OCI-M1 (cell line): ENCODE measurements at places on chromosomes 5 and 9.
A peak's percentile ranks its signal among the peaks of the same experiment; 100 is the strongest.

DNA sequence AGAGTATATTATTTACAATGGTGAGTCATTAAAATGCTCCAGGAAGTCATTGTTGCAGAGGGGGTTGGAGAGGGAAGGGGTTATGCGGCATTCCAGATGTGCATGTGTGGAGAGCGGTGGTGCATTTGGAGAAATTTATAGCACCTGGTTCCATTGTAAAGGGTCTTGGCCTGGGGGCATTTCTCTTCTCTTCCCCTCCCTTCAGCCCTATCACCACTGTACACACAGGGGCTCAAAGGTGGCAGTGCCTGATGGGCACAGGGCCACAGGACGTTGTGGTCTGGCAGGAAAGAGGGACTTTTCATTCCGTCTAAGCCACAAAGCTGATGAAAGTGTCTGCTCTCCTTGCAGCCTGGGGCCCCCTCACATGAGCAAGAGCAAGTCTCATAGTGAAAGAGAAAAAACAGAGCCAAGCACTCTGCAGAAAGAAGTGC is 442.4 kb upstream of the ZNF462 start:
- peak; percentile 41 for DNase-seq

- no peak for DNase-seq
Observed at GRCh38 chr5:96391921-96392320, 41.1 kb downstream of the PCSK1 start.

DNA sequence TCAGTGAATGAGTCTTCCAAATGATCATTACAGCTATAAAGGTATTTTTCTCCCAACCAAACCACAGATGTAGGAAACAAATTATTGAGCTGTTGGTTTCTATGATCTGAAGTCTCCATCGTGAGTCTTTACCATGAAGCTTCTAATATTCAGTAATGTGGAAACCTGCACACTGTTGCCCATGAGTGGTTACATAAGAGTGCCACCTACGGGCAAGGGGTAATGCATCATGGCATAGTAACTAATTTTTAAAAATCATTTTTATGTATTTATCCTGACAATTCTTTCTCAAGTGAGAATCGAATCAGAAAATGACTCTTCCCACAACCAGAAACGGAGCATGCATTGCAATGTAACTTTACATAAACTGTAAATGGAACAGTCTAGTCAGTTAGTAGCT is 282.5 kb upstream of the SMARCA2 start:
- no peak for DNase-seq

DNA sequence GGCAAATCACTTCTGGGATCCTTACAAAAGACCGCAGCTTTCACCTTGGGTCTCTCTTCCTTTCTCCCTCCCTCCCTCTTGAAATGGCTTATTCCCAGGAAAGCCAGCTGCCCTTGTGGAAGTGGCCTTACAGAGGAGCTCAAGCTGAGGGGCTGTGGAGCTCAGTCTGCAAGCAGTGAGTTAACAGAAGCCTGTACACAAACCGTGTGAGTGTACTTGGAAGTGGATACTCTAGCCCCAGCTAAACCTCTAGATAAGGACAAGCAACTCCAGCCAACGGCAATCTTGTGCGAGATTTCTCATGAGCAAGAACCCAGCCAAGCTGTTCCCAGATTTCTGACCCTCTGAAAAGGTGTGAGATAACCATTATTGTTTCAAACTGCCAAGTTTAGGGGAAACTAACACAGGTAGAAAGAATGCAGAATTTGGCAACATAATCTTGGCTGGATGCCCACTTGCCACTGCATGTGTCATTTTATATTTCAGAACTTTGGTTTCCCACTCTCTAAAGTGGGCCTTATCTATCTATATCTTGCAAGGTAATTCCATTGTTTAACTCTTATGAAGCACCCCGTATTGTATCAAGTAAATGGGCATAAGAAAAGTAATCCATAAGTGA is 85.6 kb downstream of the CDH18 start:
- DNase-seq, result peak; percentile 17

DNA sequence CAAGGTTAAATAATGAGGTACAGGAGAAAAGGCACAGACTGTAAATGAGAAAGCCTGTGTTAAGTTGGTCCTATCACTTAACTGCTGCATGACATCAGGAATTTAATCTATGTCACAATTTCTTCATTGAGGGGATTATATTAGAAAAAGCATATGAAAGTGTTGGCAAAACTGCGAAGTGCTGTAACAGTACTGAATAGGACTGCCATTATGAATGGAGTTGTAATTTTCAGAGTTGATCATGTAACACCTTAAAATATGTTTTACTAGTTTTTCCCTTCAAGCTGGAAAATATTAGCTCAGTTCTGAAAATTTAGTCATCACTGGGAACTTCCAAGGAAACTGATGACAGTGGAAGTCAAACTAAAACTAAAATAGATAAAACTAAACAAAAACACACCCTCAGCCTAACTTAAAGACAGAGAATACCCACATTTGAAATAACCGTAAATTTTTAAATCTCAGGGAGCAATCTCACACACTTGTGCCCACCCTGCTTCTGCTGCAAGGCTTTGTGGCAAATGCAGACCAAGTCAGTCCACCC is 45.1 kb downstream of the ERMP1 start:
- DNase-seq, result no peak

GRCh38 chr5:5332287-5332686 is 90.2 kb upstream of the ICE1 start:
- DNase-seq, result no peak

- DNase-seq, result no peak
Observed at GRCh38 chr9:72371151-72371550, 6.1 kb upstream of the ZFAND5 start.

DNA sequence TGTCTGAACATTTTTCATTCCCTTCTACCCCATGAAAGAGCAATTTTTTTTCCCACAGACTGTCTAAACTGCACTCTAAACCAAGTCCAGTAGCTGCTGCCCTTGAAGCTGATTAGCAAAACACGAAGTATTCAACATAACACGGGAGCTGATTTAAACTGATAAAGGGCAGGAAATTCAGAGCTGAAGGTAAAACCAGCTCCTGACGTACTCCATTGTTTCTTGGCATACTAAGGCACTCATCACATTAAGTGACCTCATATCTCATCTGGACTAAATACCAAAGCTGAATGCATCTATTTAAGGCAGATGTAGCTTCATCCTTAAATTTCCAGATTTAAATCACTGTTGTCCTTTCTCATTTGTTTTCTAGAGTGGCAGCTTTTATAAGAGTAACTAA is 12.0 kb downstream of the GDF9 start:
- no peak for DNase-seq

DNA sequence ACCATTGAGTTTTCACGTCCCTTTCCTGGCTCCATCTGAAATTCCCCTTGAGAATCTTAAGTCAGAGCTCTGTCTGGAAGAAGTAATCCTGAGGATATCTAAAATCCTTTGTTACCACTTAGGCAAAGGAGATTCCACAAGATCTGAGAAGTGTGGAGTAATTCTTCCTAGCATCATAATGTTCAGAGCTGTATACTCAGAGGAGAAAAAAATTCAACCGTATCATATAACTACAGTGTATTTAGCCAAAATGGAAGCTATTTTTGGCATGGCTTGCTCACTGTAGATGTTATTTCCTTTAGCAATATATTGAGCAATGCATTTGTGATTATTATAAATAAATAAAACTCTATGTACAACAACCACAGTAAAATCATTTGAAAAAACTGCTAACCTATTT is 1858.4 kb downstream of the EFNA5 start:
- DNase-seq, result no peak

DNA sequence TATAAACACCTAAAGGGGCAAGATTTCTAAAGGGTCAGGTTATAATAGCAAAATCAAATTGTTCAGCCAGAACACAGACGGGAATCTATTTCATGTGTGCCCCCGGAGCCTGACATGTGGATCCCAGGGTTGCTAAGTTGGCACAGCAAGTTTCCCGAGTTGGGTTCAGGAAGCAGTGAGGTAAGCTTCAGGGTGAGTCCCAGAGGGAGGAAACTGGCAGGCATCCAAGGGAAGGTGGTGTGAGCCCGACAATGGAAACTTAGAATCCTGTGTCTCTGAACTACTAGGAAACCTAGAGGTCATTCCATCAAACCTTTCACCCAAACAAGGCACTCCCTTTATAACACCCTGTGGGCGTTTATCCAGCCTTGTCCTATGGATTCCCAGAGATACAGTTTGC is 98.4 kb downstream of the ADRB2 start:
- no peak for DNase-seq

GRCh38 chr9:115262952-115263351 is 145.0 kb upstream of the TNC start:
- DNase-seq, result no peak

GRCh38 chr9:134283111-134283515 is 43.1 kb upstream of the RXRA start:
- DNase-seq, result no peak

DNA sequence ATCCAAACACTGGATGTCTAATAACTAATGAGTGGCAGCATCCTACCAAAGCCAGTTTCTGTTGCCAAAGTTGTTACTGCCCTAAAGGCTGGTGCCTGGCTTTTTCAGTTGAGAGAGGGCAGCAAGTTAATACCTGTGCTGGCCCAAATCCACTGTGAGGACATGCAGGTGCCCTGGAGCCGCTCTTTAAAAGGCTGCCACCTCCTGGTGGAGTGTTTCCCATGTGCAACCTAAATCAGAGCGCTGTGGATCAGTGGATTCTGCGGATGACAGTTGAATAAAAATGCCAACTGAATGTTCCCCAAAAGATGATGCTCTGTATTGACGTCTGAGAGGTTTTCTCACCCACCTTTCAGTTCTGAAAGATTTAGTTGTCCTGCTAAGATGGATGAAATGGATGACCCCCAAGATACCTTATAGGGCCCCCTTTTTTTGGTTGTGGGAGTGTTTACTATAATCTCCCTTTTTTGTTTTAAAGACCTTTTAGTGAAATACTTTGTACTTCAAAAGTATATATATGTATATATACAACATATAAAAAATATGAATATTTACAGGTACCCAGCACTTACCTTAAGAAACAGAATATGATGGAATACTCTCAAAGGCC is 146.4 kb downstream of the EGFLAM start:
- DNase-seq, result no peak

DNA sequence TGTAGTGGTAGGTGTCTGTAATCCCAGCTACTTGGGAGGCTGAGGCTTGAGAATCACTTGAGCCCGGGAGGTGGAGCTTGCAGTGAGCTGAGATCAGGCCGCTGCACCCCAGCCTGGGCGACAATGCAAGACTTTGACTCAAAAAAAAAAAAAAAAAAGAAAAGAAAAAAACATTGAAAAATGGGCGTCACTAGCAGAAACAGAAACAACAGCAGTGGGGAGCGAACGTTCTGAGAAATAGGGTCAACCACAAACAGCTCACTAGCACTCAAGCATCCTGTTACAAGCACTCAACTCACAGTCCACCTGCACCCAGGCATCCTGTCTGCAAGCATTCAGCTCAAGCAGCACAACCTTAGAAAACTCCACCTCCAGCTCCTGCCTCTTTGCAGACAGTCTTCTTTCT is 17.2 kb downstream of the TRIM14 start:
- peak; percentile 60 for DNase-seq

- DNase-seq, result no peak
Observed at GRCh38 chr5:14440223-14440581, 141.4 kb upstream of the OTULINL start.

DNA sequence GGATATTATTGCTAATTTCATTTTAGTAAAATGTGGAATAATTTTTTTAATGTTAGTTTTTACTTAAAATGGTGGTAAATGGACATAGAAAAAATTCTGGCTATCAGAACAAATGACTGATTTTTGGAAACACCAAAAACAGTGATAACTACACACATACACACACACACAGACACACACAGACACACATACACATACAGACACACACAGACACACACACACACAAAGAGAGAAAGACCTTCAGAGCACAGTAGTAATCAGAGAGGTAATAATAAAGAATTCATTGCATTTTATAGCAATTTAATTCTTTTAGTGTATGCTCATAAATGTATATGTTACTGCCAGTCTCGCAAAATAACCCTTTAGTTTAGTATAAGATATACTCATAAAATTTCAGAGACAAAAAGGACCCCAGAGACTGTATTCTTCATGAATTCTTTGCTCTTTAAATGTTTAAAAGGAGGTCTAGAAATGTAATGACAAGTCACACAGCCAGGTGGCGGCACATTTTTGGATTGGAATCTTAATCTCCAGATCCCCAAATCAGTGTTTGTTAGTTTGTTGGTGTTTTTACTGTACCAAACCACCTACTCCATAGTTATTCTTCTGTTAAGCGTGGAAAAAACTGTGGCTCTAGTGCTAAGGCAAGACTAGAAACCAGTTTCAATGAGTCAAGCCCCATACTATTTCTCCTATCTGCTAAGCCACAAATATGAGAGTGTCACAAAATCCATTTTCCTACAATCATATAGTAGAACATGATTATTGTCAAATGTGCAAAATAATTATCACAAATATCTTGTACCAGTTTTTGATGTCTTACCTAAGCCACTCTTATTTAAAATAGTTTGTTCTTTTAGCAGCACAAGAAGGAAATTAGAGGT is 109.9 kb downstream of the EDIL3 start:
- DNase-seq, result peak; percentile 83

DNA sequence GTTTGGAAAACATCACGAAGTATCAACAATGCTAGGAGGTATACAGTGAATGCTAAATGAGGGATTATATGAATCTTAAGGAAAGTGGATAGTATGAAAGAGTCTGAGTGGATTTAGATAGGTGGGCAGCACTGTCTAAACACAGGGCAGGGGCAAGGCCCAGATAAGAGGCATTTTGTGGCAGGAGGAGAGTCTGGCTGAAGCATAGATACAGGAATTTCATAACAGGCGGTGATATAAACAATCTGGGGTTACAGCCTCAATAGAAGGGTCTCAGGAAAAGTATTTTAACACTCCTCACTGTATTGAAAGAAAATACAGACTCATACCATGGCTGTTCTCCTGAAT is 96.9 kb downstream of the PLPP1 start:
- no peak for DNase-seq

DNA sequence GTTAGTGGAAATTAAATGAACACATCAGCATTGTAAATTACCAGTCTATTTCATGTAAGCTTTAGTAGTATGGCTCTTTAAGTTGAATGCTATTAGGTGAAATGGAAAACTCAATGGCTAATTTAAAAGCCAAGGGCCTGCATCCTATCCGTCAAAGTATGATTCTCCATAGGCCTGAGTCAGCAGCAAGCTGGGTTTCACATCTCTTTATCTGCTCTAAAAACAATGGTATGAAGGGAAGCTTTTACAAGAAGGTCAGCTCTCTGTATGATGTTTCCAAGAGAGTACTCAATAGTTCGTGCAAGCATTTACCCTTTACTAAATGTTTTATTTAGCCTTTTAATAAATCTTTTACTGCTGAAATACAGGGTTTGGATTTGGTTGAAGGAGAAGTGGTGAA is 62.8 kb downstream of the MAP1B start:
- no peak for DNase-seq

GRCh38 chr9:33787839-33788238 is 7.5 kb upstream of the PRSS3 start:
- no peak for DNase-seq

- DNase-seq, result no peak
Observed at GRCh38 chr5:112068593-112068992, 311.6 kb upstream of the NREP start.

DNA sequence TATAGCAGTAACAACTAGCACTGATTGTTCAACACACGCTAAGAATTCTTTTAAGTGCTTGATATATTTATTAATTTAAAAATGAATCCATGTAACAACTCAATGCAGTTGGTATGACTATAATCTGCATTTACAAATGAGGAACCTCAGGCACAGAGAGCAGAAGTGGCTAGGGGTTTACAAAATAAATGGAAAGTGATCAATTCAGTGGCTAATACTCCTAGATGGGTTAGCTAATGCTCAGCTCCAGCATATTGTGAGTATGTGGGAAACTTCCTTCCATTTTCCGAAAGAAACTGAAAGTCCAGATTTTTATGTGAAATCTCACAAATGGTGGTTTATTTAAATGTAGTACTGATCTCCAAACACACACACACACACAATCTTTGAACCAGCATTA is 128.0 kb downstream of the RFX3 start:
- peak; percentile 93 for DNase-seq
